ENCODE measurements at places on chromosomes 11 and 22. TPM values are rescaled to one million over a fixed set of nuclear protein-coding genes. Genes with fewer than 3 reads are reported as not detected.

The TNNT3 gene
- polyA plus RNA-seq: 7.3 TPM

The KRTAP5-5 gene
- polyA plus RNA-seq: not detected

The TMEM191C gene
- 1.2 TPM for polyA plus RNA-seq

The SPA17 gene
- 23.4 TPM for polyA plus RNA-seq

The SAA4 gene
- polyA plus RNA-seq: not detected

The MMP11 gene
- 16.7 TPM for polyA plus RNA-seq

The KRTAP5-10 gene
- 0.18 TPM for polyA plus RNA-seq

The GRAP2 gene
- polyA plus RNA-seq: 1.3 TPM

The SLC1A2 gene
- 0.26 TPM for polyA plus RNA-seq

The OR52N4 gene
- not detected for polyA plus RNA-seq

The ASPHD2 gene
- 3.7 TPM for polyA plus RNA-seq

The ABCC8 gene
- polyA plus RNA-seq: 0.83 TPM

The DKK3 gene
- polyA plus RNA-seq: 81.3 TPM

The CFAP300 gene
- polyA plus RNA-seq: 5.4 TPM

The CNIH2 gene
- polyA plus RNA-seq: 2.6 TPM

The GPR83 gene
- 0.61 TPM for polyA plus RNA-seq
